NCI-H1105 (cell line): ENCODE measurements at places on chromosomes 4 and X.

DNA sequence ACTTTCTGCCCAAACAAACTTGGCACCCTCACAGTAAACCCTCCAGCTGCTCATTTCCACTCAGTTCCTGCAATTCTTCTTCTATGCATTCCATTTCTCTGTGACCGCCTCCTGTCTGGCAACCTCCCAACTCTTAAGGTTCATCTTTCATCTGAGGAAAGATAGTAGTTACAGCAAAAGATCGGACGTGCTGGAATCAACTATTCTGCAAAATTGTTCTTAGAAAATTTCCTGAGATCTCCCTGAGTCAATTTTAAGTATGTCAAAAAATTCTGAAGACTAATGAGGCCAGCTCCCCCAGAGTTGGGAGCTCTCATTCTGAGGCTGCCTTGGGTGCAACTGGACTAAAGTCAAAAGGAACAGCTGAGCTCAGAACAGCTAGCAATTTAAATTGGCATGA, 1026.0 kb downstream of the ADGRL3 start:
- DNase-seq, result no peak

DNA sequence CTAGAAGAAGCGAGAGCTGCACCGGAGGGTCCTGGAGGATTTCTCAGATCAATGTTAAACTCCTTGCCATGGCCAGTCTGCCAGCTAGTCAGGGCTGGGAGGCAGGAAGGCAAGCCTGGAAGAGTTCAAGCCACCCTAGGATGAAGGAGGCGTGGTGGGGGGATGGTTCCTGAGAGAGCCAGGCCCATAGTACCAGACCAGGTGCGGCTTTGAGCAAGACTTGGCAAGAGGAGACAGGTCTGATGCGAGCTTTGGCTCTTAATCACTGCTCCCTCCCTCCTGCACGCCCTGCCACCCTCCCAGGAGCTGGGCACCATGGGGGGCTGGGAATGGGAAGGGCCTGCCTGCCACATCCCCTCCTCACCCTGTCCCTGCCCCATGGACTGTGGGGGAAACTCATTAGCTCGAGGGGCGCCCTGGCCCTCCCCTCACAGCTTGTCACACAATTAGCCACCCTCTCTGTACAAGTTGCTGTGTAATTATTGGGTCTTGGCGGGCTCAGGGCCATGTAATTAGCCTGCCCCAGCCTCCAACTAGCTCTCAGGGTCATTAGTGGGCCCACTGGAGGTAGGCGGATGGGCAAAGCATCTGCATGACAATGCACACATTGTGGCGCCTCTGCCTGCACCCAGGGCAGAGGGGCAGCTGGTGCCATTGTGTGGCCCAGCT, 50.3 kb downstream of the EFNB1 start:
- DNase-seq, result peak; percentile 81

GRCh38 chrX:119062750-119063374, 9.9 kb upstream of the CT47C1 start:
- DNase-seq, result no peak

GRCh38 chrX:132330156-132330729, 111.0 kb upstream of the RAP2C start:
- no peak for DNase-seq

DNA sequence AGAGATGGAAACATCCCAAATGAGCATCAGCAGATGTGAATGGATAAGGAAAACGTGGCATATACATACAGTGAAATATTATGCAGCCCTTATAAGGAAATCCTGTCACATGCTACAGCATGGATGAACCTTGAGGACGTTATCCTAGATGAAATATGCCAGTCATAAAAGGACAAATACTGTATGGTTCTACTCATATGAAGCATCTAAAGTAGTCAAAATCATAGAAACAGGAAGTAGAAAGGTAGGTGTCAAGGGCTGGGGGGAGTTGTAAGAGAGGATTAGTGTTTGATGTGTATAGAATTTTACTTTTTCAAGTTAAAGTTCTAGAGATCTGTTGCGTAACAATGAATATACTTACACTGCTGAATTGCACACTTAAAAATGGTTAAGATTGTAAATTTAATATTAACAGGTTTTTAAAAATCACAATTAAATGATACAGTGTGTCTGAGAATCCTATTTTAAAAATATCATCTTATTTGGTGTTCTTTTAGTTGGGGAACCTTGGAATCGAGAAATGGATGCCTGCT, 58.5 kb downstream of the KDM6A start:
- no peak for DNase-seq

DNA sequence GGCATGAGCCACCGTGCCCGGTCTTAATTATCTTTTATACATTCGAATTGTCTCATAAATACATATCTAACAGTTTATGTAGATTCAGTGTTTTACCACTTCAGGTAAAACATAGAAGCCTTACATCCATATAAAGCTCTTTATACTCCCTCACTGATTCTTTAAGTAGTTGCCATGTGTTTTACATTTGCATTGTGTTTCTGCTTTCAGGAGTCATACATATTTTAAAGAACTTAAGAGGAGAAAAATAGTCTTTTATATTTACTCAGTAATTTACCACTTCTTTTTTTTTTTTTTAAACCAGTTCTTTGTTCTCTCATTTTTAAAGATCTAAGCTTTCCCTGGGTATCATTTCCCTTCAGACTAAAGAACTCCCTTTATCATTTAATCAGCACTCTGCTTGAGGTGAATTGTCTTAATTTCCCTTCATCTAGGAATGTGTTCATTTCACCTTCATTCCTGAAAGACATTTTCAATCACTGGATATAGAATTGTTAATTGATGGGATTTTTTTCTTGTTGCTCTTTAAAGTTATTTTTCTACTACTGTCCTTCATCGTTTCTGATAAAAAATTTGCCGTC, 324.3 kb upstream of the ZCCHC13 start:
- no peak for DNase-seq

DNA sequence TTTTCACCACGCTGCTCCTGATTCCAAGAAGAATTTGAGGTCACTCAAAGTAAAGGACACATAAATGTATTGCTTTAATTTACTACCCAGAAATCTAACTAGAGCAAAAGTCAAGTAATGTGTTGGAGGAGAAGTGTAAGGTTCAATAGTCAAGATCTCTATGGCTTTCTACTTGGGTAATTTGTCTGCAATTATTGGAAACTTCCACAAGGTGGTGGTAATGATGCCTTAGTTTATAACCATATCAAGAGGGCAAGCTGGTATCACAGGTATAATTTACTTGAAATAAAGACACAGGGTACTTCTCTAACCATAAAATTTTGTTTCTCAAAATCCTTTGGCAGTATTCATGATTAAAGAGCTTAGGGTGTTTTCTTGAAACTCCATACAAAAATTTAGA, 10.2 kb upstream of the GRIA3 start:
- no peak for DNase-seq

- no peak for DNase-seq
Observed at GRCh38 chrX:150570512-150570911, 2.1 kb downstream of the MTM1 start.

DNA sequence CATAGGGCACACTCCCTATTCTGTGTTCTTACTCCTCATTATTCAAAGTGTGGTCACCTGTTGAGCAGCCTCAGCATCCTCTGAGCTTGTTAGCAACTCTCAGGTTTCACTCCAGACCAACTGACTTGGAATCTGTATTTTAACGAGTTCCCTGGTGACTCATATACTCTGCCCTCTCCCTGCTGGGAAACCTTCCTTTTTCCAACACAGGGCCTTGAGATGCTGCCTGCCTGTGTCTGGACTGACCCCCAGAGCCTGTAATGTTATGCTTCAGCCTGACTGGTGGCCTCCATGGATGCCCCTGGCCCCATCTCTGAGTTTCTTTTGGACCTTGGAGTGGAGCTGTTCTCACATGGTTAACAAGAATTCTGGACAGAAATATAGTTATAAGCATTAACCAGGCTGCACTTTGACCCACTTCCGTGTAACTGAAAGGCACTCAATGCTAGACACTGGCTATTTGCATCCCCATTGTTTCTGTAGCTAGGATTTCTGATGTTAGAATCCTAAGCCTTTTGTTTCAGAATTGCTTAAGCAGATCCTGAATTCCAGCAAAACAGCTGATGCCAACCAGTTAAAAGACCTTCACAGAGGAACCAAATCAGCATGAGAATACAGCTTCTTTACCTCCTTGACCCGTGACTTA, 262.6 kb downstream of the STIM2 start:
- DNase-seq, result no peak

GRCh38 chr4:54038056-54038455, 26.3 kb downstream of the CHIC2 start:
- DNase-seq, result no peak

- DNase-seq, result no peak
Observed at GRCh38 chrX:109346491-109346890, 135.4 kb downstream of the GUCY2F start.

GRCh38 chr4:53688186-53688790, 97.0 kb upstream of the LNX1 start:
- no peak for DNase-seq

DNA sequence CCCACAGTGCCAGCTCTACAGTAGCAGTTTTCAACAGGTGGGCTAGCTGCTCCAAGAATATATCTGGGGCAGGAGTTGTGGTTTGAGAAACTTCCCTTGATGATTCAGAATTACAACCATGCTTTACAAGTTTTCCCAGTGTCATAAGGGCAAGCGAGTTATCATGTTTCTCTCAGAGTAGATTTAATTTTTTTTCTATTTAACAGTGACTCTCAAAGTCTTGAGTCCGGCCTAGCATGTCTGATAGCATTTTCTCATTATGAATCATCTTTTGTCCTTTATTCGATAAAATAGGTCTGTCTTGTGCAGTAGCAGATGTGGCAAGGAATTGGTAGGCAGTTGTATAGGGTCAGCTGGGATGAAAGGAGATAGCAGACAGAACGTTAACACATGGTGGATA, 62.2 kb upstream of the SPANXD start:
- no peak for DNase-seq

GRCh38 chr4:164765096-164765495, 11.2 kb downstream of the SMIM31 start:
- no peak for DNase-seq
